ENCODE measurements at places on chromosomes 4 and X.

- DNase-seq = no peak
These were observed 81.5 kb upstream of the SMIM10 start for GRCh38 chrX:134909261-134909660.

DNA sequence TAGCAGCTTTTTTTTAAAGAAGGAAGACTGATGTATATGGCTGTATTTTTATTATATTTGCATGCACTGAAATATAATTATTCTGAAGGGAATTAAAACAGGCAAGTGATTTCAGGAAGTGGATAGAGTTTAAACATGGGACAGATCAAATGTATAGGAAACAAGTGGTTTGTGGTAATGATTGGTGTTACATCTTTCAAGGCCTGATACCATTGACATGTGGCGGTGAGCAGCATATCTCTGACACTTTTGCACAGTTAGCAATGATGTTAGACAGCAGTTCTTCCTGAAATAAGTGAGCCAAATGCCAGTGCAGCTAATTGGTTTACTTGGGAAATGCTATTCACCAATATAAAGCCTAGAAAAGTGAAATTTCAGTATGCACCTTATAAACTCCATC lies 272.1 kb downstream of the RPA4 start:
- DNase-seq = no peak

DNA sequence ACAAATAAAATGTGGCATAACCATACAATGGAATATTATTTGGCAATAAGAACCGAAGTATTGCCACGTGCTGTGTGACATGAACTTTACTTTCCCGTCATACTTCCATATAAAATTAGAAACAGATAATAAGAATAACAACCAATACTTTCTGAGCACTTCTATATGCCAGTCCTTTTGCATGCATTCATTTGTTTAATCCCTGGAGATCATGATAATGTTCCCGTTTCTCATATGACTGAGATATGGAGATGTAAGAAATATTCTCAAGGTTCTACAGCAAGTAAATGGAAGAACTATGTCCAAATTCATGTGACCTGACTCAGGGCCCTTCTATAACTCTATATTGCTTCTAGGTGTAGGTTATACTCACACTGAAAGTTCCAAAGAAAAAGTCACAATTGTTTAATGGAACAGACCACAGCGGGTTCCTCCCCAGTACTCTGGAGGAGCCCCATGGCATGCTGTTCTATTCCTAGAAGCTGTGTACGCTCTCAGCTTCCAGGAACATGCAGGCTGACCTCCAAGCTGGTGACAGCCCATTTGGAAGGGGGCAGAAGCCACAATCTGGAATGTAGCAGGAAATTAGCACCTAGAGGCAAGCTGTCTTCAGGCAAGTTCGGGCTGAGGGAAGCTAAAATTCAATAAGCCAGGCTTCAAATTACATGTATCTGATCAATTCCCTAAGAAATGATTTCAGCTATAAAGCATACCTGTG lies 31.5 kb downstream of the QDPR start:
- DNase-seq = no peak

DNA sequence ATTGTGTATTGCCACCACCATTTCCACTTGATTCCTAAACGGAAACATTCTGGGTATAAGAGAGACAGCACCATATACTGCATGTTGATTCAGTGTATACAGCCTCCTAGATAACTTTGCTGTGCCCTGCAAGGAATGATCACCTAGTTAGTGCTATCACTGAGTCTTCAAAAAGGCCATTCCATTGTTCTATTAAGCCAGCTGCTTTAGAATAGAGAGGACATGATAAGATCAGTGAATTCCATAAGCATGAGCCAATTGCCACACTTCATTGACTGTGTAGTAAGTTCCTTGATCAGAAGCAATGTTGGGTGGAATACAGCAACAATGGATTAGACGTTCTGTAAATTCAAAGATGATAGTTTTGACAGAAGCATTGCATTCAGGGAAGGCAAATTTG lies 1047.3 kb downstream of the PCDH18 start:
- no peak for DNase-seq

DNA sequence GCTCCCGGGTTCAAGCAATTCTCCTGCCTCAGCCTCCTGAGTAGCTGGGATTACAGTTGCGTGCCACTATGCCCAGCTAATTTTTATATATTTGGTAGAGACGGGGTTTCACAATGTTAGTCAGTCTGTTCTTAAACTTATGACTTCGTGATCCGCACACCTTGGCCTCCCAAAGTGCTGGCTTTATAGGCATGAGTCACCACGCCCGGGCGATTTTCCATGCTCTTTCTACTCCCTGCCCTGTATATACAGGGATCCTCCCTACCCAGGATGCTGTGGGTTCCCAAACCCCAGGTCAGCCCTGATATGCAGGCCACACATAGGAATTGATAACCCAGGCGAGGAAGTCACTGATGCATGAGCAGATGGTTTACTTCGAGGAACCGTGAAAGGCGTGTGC lies 31.4 kb downstream of the SSX5 start:
- no peak for DNase-seq

DNA sequence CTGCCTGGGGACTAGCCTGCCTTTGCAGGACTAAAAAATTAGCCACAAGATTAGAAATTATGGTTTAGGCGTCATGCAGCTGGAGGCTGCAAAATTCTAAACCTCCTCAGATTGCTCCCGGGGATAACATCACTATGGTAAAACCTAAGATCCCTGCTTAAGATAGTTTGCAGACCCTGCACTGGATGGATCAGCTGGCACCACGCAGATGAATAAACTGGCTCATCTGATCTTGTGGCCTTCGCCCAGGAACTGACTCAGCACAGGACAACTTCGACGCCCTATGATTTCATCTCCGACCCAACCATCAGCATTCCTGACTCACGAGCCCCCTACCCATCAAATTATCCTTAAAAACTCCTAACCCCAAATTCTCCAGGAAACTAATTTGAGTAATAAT lies 482.4 kb downstream of the SPRY1 start:
- DNase-seq = no peak

- no peak for DNase-seq
These were observed 1380.4 kb downstream of the STIM2 start for GRCh38 chr4:28241021-28241420.

DNA sequence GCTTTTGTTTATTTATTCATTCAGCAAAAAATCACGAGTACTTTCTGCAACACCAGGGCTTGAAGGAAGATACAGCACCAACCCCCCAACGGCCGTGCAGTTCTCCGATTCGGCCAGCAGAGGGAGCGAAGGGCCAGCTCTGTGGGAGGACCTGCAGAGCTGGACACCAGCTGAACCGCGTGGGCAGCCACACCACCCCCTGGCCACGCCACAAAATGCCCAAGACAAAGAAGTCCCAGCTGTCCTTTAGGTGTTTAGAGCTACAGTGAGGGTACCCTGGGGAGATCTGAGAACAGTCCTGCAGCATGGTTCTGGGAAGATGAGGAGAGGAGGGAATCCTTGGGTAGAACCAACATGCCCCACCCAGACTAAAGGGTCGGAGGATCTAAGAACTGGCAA lies 83.1 kb downstream of the RELL1 start:
- DNase-seq = peak; percentile 93

- DNase-seq = no peak
These were observed 165.6 kb downstream of the SH3KBP1 start for GRCh38 chrX:19721726-19722370.

DNA sequence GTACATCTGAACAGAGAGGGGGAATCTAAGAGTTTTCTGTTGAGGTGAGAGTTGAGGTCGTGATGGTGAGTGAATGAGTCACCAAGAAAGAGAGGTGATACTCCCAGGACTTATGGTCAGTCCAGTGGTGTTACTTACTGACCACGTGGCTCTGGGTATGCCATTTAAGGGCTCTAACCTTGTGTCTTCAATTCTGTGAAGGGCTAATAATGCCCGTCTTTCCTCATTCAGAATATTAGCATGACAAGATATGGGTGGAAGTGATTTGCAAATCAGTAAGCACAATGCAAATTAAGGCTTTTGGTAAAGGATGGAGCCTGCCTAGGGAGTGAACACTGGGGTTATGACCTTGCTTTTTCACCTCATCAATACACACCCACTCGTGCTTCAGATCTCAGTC lies 75.2 kb downstream of the COQ2 start:
- DNase-seq = peak; percentile 21

GRCh38 chr4:70196857-70197256 lies 1.3 kb downstream of the ODAM start:
- no peak for DNase-seq

All from activated CD4-positive, alpha-beta T cell treated with anti-CD3 and anti-CD28 coated beads, Interleukin-2, amount 10 ng/mL, durations not matched to agents 24 days and 14 days (primary cell).